Kidney (tissue), 22 donors: ENCODE measurements at places on chromosomes 5 and 9. TPM values are rescaled to one million over a fixed set of nuclear protein-coding genes. Genes with fewer than 3 reads are reported as not detected.

Gene ABLIM3
- 20.1 TPM for polyA plus RNA-seq

Gene GPR150
- polyA plus RNA-seq: 0.19 TPM

Gene ARHGEF37
- 6.9 TPM for polyA plus RNA-seq

Gene PROB1
- polyA plus RNA-seq: 1.5 TPM

Gene CDK9
- 45.2 TPM for polyA plus RNA-seq

DNA sequence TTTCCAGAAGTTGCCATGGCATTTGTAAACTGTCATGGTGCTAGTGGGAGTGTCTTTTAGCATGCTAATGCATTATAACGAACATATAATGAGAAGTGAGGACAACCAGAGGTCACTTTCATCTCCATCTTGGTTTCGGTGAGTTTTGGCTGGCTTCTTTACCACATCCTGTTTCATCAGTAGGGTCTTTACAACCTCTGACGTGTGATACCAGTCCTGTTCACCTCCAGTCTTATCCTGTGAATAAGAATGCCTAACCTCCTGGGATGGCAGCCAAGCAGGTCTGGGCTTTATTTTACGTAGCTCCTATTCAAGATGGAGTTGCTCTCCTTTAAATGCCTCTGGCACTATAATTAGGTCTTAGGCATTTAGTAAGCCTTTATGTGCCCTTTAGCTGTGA is 20.4 kb upstream of the RFK start:
- no peak for DNase-seq

DNA sequence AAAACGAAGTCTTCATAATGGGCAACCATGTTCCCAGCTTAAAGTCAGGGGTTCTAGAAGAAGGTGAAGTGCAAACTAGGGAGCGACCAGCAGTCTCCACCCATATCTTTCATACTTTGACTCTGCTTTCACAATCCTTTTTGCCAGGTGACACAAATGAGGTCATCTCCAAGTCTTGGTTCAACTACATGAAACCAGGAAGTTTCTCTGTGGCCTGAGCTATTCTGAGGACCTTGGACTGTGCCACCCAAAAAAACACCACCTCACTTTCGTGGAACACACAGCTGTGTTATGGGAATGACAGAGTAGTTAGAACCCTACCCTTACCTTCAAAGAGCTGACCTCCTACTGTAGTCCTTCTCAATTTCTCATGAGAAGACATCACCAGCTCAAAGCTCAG is 309.2 kb downstream of the AGTPBP1 start:
- DNase-seq: no peak

GRCh38 chr5:100623719-100624118 is 88.5 kb downstream of the FAM174A start:
- DNase-seq: peak; percentile 53

- DNase-seq: no peak
These were observed 525.2 kb upstream of the TRPC7 start for GRCh38 chr5:136890431-136891148.

DNA sequence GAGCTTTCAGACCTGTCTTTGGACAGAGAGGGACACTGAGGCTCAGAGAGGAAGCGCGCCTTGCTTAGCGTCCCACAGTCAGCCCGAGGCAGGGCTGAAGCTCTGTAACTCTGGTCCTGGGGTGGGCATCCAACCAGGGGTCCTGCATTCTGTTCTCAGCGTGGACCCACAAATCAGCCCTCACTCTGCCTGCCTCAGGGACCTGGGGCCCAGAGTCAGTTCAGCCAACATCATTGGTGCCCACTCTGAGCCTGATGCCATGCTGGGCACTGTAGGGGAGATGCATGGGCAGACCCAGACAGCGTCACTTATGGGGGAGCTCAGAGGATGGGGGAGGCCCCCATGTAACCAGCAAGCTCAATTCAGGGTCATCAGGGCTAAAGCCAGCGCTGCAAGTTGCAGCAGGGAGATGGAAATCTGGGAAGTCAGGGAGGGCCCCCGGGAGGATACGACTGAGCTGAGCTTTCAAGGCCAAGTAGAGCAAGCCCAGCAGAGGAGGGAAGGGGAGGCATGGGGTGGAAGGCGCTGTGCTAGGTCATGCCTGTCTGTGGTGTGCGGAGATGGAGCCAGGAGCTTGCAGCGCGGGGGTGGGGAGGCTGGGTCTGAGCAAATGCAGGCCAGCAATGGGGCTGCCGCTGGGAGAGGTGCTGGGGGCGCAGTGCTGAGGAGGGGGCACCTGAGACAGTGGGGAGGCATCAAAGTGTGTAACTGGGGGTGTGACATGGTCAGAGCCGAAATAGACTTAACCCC is 21.1 kb downstream of the CORO2A start:
- peak; percentile 47 for DNase-seq

Gene PCYOX1L
- 9.0 TPM for polyA plus RNA-seq

Gene VCAN
- 2.1 TPM for polyA plus RNA-seq

- no peak for DNase-seq
These were observed 42.9 kb upstream of the SMAD5 start for GRCh38 chr5:136089791-136090190.

GRCh38 chr5:135248801-135249231 is 150.2 kb downstream of the MACROH2A1 start:
- DNase-seq: no peak

- peak; percentile 73 for DNase-seq
These were observed 99.0 kb upstream of the SLC1A3 start for GRCh38 chr5:36507332-36507952.

- DNase-seq: no peak
These were observed 789 bp downstream of the COL27A1 start for GRCh38 chr9:114155995-114156656.

DNA sequence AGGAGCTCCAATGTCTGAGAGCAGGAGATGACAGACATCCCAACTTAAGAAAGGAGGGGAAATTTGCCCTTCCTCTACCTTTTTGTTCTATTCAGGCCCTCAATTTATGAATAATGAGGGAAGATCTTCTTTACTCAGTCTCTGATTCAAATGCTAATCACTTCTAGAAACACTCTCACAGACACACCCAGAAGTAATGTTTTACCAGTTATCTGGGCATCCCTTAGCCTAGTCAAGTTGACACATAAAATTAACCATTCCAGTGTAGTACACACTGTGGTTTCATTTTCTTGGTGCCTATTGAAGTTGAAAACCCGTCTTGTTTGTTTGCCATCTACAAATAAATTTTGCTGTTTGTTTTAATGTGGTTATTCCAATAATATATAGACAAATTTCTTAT is 167.6 kb downstream of the PCSK1 start:
- DNase-seq: no peak

- no peak for DNase-seq
These were observed 502.8 kb downstream of the LRRC70 start for GRCh38 chr5:63081402-63081801.

- DNase-seq: no peak
These were observed 98.3 kb downstream of the NFIB start for GRCh38 chr9:14215614-14216013.

- no peak for DNase-seq
These were observed 497 bp downstream of the NSA2 start for GRCh38 chr5:74767579-74767913.

DNA sequence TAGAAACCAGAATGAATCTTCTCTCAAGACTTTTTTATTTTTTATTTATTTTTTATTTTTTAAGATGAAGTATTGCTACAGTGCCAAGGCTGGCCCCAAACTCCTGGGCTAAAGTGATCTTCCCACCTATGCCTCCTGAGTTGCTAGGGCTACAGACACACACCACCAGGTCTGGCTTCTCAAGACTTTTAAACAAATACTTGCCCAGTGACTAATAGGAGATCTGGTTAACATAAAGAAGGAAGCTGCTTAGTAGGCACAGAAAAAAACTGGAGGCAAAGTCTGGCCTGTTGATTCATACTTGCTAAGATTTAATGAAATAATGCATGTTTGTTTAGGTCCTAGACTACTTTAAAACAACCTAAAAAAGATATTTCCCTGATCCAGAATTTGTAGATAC is 43.8 kb downstream of the SLC38A9 start:
- no peak for DNase-seq

DNA sequence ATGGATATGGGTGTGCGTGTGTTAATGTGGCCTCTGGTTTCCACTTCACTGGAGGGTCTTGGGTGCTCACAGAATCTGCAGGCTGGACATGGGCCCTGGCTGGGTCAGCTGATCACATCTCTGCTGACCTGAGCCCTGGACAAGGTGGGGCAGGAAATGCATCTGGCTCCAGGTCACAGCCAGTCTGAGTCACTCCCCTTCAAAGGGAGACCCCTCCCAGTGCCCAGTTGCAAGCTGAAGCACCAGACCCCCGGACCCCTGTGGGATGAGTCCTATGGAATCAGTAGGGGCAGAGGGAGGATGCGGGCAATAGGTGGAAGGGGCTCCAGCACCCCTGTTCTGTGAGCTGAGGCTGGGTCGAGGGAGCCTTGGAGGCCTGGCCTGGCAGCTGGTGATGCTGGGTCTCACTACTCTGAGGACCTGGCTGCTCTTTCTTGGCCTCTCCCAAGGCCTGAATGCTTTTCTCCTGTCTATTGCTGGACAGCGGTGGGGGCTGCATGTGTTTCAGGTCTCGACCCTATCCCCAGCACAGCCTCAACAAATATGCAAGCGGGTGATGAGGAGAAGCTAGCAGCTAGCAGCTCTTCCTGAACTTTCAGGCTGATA is 54.5 kb downstream of the PHF2 start:
- no peak for DNase-seq

DNA sequence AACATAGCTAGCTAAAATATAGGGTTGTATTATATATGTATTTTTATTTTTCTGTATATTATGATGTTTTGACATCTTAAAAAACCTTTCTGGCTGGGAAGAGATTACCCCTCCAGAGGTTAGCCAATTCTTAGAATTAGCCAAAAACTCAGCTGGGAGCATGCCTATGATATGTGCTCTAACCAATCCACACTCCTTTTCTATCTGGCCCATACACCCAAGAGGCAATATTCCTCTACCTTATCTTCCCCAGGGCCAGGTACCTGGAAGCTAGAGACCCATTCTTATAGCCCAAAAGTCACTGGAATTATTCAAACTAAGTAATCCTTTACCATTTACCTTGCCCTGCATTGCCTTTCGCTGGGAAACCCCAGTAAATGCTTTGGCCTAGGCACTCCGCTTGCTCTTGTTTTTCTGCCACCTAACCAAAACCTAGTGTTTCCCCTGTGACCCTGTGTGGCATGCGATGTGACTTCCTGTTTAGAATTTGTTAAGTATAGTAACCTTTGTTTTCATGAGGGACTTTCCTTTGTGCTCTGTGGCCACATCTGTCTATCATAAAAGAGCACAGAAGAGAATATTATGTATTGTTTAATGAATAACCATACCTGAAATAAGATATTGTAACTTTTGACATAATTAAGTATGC is 37.4 kb downstream of the CSNK1G3 start:
- no peak for DNase-seq

- DNase-seq: no peak
These were observed 103.6 kb downstream of the PIK3R1 start for GRCh38 chr5:68318955-68319705.

DNA sequence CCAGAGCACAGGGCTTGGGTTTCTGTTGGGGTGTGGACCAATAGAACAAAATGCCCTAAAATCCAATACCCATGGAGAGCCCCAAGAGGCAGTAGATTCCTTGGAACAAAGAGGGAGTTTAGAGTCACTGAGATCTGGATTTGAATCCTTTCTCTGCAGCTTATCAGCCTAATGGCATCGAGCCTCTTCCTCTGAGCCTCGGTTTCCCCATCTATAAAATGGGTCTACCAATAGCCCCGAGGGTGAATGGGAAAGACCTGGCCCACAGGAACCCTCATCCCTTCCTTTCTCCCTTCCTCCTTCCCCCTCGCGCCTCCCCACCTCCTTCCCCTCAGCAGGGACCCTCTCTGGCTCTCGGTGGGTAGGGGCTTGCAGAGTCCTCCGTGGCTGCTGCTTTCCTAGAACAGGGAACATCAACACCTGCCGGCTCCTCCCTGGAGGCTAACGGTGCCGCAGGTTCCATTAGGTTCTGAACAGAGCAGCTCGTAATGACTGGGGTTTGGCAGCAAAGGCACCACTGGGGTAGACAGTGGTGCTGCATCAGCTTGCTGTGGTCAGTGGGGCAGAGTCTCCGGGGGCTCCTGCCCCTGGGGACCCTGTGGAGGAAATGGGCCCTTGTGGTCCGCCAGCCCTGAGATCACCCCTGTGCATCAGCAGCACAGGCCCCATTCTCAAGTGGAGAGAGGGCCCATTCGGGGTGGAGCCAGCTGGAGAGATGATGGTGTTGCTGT is 40.3 kb downstream of the NEK6 start:
- no peak for DNase-seq

DNA sequence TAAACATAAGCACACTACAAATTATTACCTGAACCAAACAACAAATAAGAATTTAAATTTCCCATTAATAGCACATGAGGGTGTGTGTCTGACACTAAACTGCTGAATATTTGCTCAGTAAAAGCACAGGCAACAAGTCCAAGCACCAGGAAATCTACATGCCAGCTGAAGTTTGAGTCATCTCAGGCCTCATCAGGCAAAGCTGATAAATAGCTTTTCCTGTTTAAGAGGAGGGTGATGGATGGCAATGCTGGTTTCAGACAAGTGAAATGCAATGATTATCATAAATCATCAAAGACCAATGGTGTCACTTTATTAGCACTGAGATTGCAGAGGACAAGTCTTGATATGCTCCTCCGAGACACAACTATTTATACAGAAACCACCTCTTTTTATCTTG is 1668.0 kb upstream of the C9orf72 start:
- DNase-seq: no peak

DNA sequence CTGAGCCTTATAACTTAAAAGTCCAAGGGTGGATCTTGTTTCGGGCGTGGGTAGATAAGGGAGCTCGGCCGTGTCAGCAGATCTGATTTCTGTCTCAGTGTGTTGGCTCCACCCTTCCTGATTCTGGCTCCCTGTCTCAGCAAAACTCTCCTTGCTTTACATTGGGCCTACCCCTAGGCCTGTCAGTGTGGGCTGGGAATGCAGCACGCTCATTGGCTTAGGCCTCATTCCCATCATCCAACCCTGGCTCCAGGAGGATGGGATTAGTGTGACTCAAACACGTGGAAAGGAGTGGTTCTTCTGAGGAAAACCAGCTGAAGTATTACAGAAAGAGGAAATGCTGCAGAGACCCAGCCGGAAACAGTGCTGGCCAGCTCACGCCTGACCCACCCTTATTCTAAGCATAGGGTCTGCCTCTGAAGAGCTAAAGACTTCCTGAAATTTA is 59.9 kb downstream of the ZFAND5 start:
- peak; percentile 69 for DNase-seq

DNA sequence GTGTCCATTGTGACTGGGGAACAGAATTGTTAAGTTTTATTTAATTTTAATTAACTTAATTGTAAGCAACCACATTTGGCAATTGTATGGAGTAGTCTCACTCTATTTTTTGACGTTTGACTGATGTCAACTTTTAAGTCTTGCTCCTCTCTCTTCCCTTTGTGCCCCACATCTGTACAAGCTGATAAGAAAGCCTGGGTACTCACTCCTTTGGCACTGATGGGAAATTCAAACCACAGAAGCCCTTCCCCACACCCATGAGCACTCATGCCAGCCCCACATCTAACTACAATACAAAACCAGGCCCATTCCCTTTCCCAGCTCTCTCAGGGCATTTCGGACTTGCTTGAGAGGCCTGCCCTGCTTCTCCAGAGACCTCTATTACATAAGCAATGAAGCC is 451.5 kb upstream of the KIF2A start:
- no peak for DNase-seq
